Posterior cingulate gyrus (tissue), 11 donors: ENCODE measurements at places on chromosomes 12 and 14.

DNA sequence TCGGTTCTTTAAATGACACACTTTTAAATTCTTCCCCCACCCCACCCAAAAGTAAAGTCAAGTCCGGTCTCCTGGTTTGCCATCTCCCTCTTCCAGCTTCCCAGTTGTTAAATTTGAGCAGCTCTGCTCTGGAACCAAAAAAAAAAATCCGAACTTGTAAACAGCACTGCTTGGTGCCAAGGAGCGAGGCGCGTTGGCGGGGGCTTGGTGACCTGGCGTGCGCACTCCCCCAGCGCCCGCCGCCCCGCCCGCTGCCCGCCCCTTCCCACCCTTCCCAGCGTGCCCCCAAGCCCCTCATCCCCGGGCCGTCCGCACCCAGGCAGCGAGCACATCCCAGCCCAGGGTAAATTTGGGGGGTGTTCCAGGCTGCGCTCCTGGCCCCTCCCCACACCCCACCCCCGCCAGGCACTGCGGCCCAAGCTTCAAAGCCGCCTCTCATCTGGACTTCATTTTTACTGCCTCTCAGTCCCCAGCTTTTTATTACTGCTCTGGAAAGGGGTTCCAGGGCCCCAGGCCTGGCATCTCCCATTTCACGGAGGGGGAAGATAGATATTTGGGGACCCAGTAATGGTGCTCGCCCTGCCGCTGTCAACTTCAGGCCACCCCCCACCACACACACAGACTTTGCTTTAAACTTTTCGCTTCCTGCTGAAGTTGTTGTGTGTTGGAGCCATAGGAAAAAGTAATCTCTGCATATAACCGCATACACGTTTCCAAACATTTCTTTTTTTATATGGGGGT, 11.7 kb upstream of the ITGB7 start:
- DNase-seq: no peak

DNA sequence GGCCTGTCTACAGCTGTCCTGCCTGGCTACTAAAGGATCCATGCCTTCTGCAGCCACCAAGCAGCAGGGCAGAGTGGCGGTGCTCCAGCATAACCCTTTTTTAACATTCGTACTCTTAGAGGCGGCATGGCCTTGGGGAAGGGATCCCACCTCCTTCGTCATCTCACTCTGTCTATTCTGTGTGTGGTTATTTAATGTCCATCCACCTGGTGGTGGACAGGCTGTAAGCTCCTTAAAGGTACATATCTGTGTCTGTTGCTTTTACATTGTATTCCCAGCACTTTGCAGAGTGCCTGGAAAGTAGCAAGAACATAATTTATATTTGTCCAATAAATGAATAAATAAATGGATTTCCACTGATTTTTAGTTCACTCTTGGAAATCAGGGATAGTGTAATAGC, 15.7 kb upstream of the ACOT1 start:
- DNase-seq: no peak

- no peak for DNase-seq
Observed at GRCh38 chr12:66979251-66979650, 289.9 kb upstream of the CAND1 start.

DNA sequence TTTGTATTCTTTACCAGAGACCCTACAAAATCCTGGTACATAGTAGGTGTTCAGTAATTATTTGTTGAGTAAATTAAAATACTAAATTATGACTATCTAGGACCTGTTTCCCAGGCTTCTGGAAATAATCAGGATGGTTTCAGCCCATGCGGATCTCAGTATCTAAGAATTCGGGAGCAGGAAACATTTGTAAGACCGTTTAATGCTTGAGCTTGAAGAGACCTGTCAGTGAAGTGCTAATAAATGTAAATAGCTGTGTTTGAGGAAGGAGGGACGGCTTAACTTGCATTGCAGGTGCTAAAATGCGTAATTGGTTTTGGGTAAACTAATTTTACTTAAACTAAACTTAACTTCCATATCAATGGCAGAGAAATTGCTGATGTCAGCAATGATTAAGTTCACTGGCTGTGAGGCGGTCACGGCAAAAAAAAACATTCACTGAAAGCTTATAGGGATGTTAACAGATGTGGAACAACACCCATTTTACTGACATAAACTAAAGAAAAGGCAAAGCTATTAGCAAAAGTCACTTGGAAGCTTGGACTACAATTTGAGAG, 28.6 kb upstream of the AEBP2 start:
- no peak for DNase-seq

GRCh38 chr12:63068857-63069442, 82.1 kb downstream of the AVPR1A start:
- no peak for DNase-seq

DNA sequence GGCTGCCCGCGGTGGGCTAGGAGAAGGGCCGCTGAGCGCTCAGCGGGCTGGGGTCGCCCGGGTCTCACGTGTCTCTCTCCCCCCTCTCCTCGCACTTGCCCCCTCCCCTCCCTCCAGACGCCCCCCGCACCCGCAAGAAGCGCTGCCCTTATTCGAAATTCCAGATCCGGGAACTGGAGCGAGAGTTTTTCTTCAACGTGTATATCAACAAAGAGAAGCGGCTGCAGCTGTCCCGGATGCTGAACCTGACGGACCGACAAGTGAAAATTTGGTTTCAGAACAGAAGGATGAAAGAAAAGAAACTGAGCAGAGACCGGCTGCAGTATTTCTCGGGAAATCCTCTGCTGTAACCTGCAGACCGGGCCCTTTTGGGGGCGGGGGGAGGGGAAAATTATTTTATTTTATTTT, 314 bp upstream of the HOTAIR start:
- DNase-seq: no peak

GRCh38 chr14:56137453-56137807, 19.2 kb downstream of the PELI2 start:
- DNase-seq: no peak

- DNase-seq: no peak
Observed at GRCh38 chr12:14283489-14284144, 81.9 kb upstream of the ATF7IP start.

DNA sequence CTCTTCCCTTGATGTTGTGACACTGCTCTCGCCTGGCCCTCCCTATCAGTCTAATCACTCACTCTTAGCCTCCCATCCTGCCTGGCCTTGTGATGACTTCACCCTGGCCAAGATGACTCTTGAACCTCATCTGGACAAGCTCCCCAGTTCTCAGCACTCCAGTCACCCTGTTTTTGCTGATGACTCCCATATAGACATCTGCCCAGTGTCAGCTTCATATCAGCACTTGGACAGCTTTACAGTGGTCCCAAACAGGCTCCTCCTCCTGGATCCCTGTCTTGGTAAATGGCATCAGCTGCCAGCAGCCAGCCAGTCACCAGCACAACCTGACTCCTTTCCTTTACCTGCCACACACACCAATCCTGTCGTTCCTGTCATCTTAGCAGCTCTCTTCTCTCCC, 104.2 kb downstream of the POLR3B start:
- DNase-seq: no peak

DNA sequence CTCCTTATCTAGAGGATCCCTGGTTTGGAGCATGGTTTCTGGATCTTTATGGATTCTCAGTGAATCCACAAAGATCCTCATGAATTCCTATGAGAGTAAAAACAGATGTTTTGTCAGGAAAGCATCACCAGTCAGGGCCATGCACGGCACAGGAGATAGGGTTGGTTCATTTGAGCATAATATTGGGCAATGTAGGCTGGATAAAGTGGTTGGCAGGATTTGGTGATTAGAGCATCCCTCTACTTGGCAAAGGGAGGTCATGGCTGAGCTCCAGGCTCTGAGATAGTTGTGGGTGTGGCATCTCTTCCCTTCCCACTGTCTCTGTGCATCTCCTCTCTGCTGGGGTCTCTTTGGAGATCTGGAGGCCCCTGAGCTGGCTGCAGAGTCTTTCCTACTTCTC, 149.8 kb downstream of the DACT1 start:
- no peak for DNase-seq

GRCh38 chr14:31419967-31420318, 407 bp downstream of the HEATR5A start:
- DNase-seq: peak; percentile 24

- no peak for DNase-seq
Observed at GRCh38 chr14:83867566-83868225, 1662.2 kb upstream of the FLRT2 start.

GRCh38 chr14:34180434-34180833, 229.6 kb upstream of the EGLN3 start:
- DNase-seq: no peak

DNA sequence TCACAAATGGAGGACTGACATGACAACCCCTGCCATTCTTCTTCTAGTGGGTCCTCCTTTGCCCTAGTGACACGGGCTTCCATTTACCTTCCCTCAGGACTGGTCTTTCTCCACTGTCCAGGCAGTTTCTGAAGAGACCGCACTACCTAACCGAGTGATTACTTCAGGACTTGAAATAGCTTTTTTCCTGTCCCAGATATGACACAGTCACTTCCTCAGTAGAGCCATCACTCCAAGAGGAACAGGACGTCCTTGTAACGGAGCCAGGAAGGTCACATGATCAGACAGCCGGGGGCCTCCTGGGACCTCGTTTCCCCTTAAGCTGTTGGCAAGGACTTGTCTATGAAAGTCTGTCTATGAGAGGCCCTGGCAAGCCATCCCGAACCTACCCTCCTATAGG, 62.3 kb downstream of the FOS start:
- DNase-seq: peak; percentile 90

DNA sequence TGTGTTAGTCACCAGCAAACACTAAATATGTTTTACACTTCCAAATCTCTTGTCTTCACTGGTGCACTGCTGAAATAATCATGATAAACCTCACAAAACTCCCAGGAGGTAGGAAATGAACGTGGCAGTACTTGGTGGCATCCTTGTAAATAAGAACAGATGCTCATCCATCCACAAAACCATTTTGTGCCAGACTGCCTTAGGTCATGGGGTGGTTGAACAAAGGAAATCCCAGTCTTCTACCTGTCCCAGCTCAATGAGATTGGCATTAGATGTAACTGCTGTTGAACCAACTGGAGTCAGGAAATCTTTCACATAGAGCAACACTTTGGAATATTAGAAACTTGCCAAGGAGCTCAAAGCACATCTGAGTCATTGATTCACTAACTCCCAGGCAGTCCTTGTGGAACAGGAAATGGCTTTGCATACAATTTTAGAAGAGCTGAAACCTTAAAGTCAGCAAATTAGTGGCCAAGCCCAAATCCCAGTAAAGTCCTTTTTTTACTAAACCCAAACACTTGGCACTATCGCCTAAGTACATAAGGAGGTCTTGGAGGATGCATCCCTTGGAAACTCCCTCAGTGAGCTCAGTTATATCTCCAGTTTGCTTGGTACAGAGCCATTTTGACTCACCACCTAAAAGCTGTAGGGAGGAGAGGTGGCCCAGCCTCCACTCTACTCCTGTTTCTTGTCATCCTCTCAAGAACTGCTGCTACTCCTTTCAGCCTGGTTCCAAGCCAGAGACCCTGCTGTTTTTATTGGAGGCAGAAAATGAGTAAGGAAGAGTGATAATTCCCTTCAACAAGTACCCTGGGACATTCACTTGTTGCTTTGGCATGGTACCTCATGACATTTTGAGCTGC, 208.0 kb downstream of the NOVA1 start:
- DNase-seq: no peak

DNA sequence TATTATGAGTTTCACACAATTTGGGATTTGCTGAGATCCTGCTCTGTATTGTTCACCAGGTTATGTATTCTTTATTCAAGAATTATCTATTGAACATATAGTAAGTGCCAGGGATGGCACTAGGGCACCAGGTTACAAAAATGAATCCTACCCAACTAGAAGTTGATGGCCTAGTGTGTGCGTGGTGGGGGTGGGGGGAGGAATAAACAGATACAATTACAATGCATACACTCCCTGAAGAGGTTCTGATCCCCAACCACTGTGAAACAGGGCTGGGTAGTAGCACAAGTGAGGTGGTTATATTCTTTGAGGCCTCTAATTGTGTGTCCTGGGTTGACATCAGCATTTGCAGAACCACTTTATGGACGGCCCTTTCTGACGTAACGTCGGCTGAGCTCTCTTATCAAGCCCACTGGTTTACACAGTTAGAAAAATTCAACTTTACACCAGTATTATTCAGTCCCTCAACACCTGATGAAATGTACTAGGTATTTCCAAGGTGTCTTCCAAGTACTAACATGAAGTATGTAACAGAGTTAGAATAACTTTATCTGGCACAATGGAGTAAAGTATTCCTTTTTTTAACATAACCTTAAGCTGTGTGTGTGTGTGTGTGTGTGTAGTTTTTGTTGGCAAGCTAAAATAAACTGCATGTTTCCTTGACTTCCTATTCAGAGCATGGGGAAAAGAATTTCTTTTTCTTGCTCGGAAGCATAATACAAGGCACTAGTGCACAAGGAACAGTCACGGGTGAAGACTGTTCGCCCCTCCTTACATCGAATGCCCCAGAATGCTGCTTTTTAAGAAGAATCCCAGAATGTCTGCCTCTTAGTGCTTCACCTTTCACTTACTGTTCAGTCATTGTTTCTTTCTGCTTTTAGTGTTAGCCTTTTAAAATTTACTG, 8.1 kb upstream of the GLRX5 start:
- DNase-seq: no peak

GRCh38 chr14:57933349-57933748, 67.5 kb upstream of the SLC35F4 start:
- no peak for DNase-seq

GRCh38 chr12:93127582-93128331, 198.7 kb upstream of the EEA1 start:
- DNase-seq: no peak

GRCh38 chr12:111596985-111597830, 1.9 kb downstream of the ATXN2 start:
- peak; percentile 34 for DNase-seq

- DNase-seq: no peak
Observed at GRCh38 chr14:100045642-100046344, 19.4 kb upstream of the EVL start.

GRCh38 chr12:6343518-6343917, 1.6 kb upstream of the TNFRSF1A start:
- DNase-seq: no peak

- no peak for DNase-seq
Observed at GRCh38 chr12:5254703-5255102, 177.2 kb upstream of the NTF3 start.

GRCh38 chr12:124487066-124487833, 80.2 kb downstream of the NCOR2 start:
- peak; percentile 73 for DNase-seq

DNA sequence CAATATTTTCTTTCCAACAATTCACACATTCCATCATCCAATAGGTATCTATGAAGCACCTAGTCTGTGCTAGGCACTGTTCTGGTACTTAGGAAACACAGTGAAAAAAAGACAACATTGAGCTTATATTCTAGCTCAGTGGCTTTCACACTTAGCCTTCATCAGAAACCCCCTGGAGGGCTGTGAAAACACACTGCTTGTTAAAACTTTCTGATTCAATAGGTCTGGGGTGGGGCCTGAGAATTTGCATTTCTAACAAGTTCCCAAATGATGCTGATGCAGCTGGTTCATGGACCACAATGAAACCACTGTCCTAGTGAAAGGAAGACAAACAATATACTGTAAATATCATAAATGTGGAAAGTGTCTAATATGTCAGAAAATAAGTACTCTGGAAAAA, 5.9 kb downstream of the VTI1B start:
- DNase-seq: no peak

DNA sequence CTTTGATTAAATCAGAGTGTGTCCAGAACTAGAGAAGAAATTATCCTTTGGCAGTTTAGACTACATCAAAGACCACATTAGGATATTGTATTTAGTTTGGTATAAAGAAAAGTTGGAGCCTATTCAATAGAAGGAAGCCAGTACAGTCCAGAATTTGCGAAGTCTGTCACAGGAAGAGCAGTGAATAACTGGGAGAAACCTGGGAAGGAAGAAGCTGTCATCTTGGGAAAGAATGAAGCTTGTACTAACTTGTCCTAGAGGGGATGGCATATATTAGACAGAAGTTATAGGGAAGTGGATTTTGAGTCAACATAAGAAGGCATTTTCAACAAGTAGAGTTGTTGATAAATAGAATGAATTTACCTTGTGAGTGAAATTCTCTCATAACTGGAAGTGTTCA, 386.7 kb downstream of the LRIG3 start:
- no peak for DNase-seq
